ENCODE measurements at places on chromosomes 4 and X.

GRCh38 chr4:59772641-59773139 lies 1427.4 kb upstream of the ADGRL3 start:
- DNase-seq = no peak

GRCh38 chrX:135328421-135329005 lies 19.2 kb downstream of the ETDC start:
- DNase-seq = no peak

DNA sequence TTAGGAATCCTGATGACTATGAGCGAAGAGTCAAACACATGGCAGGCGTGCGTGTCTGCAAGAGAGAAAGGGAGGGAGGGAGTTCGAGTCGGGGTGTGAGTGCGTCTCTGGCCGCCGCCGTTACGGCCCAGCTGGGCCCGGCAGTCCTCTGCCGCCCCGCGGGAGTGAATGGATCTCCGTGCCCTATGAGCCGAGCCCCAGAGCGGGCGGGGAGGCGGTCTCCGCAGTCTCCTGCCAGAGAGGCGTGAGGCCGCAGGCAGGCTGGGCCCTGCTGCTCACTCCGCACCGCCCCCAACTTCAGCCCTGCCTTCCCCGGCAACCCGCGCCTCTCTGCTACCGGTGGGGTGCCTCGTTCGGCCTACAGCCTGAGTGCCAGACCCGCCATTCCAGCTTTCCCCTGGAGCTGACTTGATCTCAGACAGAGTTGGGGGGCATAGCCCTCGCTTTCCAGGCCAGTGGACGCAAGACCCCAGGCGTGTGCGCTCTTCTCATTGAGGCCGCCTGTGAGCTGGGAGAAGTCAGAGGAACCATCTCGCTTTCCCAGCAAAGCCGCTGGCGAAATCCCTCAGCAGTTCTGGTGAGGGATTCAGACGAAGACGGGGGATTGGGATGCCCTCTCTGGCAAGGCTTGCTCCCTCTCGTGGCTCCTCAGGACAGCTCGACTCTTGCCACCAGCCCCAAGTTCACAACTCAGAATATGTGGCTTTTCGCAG lies 1.4 kb downstream of the SLC16A2 start:
- DNase-seq = no peak

DNA sequence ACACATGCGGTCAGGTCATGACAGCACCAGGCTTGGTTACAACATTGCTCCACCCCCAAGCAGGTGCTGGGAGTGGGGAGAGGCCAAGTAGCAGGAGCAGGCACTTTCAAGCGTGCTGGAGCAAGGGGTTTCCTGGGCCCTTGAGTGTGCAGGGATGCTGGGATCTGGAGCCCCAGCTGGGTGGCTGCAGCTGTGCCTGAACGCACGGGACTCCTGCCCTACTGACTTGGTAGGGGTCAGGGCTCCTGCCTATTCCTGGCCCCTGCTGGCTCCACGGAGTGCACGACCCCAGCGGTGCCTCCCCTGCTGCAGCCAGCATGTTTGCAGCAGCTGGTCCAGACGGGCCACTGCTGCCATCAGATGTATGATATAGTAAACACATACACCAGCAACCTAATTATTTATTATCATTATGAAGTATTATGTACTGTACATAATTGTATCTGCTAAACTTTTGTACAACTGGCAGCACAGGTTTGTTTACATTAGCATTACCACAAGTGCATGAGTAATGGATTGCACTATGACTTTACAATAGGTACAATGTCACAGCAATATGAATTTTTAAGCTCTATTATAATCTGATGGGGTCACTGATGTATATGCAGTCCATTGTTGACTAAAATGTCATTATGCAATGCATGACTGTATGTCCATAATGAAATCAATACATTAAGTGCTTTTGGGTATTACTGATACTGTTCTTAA lies 620.6 kb downstream of the RAPGEF2 start:
- DNase-seq = no peak

DNA sequence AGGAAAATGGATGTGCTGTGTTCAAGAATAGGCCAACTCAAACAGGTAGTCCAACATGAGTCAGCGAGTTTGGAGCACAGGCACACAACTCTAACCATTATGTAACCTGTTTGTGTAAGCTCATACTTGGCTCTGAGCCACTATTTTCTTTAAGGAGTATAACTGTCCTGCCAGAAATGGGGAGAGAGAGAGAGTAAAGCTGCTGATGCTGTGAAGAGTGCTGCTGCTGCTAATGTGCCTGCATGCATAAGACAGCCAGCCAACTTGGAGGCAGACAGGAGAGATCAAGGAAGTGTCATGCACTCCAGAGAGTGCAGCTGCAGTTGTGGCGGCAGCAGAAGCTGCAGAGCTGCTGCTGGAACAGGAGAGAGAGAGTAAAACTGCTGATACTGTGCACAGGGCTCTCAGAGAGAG lies 11.7 kb upstream of the STATH start:
- DNase-seq = no peak

GRCh38 chrX:68363984-68364383 lies 69.3 kb downstream of the OPHN1 start:
- DNase-seq = no peak

GRCh38 chr4:44736900-44737299 lies 10.5 kb upstream of the GNPDA2 start:
- DNase-seq = no peak

DNA sequence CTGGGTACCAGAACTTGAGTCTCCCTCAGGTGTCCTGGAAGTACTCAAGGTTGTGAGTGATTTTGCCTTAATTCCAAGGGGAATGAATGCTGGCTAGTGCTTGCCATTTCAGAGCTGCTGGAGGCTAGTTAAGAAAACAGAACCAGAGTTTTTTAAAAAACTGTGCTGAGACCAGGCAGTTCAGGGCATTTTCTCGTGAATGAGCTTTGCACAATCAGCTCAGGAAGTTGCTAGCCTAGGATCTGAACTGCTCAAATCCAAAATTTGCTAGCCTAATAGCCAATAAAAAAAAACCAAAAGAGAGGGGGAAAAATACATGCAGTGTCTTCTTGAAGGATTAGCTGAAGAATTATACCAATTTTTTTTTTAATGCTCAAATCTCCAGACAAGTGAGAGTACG lies 292.7 kb downstream of the FBXW7 start:
- DNase-seq = no peak

DNA sequence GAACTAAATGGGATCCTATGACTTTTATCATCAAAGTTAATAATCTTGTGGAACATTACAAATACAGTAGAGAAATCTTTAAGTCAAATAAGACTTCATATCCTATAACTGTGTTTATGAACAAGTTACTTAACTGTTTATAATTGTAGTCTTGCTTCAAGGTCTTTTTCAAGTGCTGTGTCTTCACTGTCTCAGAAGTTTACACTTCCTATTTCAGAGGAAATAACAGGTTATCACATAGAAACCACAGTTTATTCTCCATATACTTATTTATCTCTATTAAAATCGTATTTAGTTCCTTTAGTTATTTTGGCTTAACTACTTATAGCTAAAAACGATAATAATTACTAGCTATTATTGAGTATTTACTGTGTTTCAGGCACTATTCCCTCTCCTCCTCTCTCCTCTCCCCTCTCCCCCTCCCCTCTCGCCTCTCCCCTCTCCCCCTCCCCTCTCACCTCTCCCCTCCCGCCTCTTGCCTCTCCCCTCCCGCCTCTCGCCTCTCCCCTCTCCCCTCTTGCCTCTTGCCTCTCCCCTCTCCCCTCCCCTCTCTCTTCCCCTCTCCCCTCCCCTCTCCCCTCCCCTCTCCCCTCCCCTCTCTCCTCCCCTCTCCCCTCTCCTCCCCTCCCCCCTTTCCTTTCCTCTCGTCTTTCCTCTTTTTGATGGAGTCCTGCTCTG lies 63.7 kb downstream of the RBPJ start:
- DNase-seq = no peak

GRCh38 chr4:160510928-160511327 lies 1408.0 kb downstream of the RAPGEF2 start:
- no peak for DNase-seq

DNA sequence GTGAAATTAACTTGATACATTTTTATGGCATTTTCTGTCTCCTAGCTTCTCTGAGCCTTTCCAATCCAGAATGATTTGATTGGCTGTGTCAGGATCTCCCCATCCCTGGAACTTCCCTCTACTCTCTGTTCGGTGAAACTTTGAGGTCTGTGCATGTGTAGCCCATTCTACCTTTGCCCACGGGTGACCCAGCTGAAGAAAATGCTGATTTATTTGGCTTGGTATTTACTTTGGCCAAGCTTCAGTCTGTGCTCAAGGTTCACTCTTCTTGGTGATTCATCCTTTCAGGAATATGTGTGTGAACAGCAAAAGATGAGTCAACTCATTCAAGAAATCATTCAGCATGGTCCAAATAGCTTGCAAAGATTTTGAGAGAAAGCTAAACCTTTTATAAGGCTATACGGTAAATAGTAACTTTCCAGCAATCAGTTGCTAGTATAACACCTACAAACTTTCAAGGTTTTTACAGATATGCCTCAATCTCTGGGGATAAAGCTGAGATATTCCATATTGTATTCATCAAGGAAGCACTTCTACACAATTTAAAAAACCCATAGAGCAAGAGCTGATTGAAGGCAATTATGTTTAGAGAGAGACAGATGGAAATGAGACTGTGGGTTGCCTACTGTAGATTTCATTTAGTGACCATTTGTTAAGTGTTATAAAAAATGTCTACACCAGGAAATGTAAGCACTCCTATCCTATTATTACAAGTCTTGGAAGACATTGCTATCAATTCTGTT lies 233.9 kb upstream of the CXXC4 start:
- DNase-seq = no peak

GRCh38 chr4:90958256-90958895 lies 831.2 kb downstream of the CCSER1 start:
- DNase-seq = no peak

DNA sequence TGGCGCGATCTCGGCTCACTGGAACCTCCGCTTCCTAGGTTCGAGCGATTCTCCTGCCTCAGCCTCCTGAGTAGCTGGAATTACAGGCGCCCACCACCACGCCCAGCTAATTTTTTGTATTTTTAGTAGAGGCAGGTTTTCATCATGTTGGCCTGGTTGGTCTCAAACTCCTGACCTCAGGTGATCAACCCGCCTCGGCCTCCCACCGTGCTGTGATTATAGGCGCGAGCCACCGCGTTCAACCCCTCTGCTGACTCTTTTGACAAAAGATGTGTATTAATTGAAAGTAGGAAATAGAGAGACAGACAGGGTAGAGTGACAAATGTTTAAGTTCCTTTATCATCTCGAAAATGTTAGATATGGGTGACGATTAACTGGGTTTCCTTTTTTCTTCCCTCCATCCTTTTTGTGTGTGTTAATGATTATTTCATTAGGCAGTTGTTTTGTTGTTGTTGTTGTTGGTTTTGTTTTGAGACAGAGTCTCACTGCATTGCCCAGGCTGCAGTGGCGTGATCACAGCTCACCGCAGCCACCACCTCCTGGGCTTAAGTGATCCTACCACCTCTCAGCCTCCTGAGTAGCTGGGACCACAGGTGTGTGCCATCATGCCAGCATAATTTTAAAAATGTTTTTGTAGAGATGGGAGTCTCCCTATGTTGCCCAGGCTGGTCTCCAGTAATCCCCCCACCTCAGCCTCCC lies 79.5 kb downstream of the KDM6A start:
- no peak for DNase-seq

DNA sequence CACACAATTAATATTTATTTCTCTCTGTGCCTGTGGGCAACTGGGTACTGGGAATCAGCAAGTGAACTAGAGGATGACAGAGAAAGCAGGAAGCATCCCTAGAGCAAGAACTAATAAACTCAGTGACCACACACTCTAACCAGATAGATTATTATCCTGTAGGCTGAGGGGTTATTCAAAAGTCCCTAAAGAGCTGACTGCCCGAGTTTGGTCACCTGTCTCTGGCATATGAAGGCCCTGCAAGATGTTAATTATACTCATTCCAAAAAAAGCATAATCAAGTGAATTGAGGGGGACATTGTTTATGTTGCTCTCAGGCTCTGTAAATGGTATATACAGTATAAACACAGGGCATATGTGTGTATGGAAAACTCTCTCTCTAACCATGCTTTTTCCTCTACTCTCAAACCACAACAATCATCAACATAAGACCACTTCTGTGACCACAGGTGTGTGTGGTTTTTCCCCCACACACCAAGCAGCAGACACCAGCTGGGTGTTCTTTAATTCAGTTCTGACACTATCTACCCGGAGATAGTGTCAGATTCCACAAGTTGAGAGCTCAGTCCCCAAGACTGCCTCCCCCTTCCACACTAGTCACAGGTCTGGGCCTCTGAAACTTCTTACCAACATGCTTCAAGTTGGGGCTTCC lies 6.2 kb upstream of the HPSE start:
- DNase-seq = peak; percentile 7

DNA sequence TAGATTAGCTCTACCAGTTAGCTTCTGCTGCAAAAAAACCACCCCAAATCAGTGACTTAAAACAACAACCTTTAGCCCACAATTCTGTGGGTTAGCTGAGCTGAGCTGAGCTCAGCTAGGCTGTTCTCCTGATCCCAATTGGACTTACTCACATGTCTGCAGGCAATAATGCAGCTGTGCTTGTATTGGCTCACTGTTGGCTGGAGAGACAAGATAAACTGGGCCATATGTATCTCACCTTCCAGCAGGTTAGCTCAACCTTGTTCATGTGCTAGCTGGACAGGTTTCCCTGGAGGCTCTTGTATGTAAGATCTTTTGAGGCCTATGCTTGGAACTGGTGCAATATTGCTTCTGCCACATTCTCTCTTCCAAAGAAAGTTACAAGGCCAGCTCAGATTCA lies 261.5 kb upstream of the ADGRL3 start:
- no peak for DNase-seq

GRCh38 chr4:184534511-184535391 lies 60.4 kb upstream of the IRF2 start:
- DNase-seq = no peak

GRCh38 chr4:153211986-153212728 lies 7.9 kb downstream of the TRIM2 start:
- DNase-seq = no peak

GRCh38 chr4:96390404-96390803 lies 550.5 kb downstream of the PDHA2 start:
- DNase-seq = no peak

GRCh38 chr4:44544158-44544557 lies 95.5 kb upstream of the KCTD8 start:
- no peak for DNase-seq

GRCh38 chr4:46968847-46969246 lies 24.5 kb downstream of the GABRA4 start:
- DNase-seq = no peak

DNA sequence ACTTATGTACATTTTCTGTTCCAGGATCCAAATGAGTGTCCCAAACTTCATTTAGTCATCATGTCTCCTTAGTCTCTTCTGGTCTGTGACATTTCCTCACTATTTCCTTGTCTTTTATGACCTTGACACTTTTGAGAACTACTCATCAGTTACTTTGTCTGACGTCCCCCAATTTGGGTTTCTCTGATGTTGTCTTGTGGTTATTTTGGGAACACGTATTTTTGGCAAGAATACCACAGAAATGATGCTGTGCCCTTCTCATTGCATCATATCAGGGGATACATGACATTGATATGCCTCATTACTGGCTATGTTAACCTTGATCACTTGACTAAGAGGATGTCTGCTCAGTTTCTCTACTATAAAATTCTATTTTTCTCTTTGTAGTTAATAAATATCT lies 308.8 kb downstream of the ZNF674 start:
- peak; percentile 9 for DNase-seq
